Stimulated activated CD4-positive, alpha-beta T cell treated with anti-CD3 and anti-CD28 coated beads, Interleukin-15, amount 100 ng/mL, for 1 hour (primary cell): ENCODE measurements at places on chromosomes 12 and 14.
A peak's percentile ranks its signal among the peaks of the same experiment; 100 is the strongest.

GRCh38 chr12:65123435-65124063 is 2.4 kb upstream of the WIF1 start:
- no peak for DNase-seq

DNA sequence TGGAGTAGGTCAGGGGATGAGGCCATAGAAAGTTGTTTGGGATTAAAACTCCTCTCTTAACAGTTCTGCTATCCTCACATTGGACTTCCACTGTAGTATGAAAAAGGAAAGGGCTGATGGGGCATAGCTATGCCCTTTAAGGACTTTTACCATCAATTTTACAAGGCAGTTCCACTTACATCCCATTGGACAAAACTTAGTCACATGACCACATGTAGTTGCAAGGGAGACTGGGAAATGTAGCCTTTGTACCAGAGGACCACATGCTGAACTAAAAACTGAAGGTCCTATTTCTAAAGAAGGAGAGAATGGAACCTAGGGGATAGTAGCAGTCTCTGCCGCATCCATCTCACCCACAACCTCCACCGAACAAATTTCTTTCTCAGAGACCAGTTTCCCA is 6.8 kb upstream of the SLC5A8 start:
- DNase-seq: no peak

DNA sequence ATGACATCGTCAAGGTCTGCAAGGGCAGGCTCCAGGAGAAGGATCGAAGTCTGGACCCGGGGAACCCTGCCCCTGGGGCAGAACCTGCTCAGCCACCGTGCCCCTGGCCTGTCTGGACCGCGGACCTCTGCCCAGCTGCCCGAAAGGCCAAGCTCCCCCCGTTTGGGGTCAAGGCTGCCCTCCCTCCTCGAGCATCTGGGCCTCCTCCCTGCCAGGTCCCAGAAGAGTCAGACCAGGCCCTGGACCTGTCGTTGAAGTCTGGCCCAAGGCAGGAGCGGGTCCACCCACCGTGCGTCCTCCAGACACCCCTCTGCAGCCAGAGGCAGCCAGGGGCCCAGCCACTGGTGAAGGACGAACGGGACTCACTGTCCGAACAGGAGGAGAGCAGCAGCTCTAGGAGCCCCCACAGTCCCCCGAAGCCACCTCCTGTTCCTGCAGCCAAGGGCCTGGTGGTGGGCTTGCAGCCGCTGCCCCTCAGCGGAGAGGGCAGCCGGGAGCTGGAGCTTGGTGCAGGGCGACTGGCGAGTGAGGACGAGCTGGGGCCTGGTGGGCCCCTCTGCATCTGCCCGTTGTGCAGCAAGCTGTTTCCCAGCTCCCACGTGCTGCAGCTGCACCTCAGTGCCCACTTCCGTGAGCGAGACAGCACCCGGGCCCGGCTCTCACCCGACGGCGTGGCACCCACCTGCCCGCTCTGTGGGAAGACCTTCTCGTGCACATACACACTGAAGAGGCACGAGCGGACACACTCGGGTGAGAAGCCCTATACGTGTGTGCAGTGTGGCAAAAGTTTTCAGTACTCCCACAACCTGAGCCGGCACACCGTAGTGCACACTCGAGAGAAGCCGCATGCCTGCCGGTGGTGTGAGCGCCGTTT is 856 bp downstream of the ZBTB42 start:
- DNase-seq: no peak

DNA sequence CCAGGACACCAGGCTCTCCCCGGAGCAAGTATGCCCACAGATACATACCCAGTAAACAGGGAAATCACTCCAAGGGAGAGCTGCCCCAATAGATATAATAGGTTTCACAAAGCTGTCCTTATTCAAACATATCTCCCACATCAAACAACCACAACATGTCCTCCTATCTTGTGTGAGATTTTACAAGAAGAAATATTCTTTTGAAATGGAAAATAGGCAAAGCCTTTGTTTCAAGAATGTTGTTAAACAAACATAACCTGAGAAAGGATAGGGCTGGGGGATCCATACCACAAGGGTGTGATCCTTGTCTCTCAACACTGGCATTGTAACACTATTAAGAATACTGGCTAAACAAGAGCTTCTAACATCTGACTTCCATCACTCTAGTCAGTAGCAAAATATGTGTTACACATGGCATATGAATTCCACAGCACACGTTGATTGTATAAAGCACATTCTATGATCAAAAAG is 32.9 kb downstream of the LGR5 start:
- DNase-seq: no peak

DNA sequence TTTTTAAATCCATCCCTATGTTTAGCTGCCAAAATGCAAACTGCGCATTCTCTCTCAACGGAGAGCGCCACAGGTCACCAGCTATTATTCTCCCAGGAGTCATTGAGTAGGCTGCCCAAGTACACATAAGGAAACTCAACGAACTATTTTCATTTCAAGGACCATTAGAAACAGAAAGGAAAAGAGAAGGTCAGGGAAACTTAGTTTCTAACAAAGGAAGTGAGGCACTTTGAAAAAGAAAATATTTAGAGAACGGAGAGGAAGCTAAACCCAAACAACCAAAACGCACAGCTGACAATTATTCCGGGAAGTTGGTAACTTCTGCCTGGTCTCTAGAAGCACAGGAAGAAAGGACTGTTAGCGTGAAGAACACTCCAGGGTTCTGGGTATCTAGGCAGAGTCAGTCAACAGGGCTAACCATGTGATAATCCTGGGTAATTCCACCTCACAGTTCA is 23.5 kb downstream of the GPHB5 start:
- no peak for DNase-seq

- DNase-seq: no peak
These were observed 9.8 kb downstream of the CTDSP2 start for GRCh38 chr12:57836442-57837375.

DNA sequence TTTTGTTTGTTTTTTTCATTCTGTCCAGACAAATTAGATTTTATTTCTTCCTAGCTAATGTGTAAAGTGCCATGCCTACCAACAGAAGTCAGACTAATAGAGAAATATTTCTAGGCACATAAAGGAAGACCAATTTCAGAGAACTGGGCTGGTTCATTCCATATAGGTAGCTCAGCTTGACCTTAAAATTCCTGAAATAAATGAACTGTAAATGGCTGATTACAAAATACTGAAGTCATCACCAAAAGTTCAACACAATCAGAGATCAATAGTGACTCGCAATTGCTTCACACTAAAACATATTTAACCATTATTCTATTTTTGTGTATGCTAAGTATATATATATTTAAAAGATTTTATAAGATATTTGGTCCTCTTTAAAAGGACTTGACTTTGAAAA is 34.2 kb downstream of the PTPRB start:
- DNase-seq: no peak

DNA sequence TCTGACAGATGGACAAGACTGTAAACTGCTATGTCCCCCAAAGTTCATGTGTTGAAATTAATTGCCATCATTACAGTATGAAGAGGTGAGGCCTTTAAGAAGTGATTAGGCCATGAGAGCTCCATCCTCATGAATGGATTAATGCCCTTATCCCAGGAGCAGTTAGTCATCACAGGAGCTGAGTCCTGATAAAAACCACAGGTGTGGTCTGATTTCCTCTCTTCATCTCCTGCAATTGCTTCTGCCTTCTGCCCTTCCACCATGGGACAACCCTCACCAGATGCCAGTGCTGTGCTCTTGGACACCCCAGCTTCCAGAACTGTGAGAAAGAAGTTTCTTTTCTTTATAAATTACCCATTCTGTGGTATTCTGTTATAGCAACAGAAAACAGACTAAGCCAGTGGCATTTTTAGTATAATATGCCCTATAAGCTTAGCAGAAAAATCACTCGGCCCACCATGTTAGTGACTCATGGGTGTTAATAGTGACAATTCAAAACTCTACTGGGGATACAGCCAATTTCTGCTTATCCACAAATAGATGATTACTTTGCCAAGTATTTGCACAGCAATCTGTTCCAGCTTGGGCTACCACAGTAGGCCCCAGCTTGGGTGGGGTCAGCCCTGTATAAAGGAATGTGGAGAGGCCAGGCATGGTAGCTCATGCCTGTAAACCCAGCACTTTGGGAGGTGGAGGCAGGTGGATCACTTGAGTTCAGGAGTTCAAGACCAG is 129.0 kb upstream of the BCL2L14 start:
- DNase-seq: no peak

GRCh38 chr14:105420974-105421674 is 1.5 kb downstream of the MTA1 start:
- no peak for DNase-seq

- no peak for DNase-seq
These were observed 63.5 kb downstream of the NINJ2 start for GRCh38 chr12:599756-600155.

DNA sequence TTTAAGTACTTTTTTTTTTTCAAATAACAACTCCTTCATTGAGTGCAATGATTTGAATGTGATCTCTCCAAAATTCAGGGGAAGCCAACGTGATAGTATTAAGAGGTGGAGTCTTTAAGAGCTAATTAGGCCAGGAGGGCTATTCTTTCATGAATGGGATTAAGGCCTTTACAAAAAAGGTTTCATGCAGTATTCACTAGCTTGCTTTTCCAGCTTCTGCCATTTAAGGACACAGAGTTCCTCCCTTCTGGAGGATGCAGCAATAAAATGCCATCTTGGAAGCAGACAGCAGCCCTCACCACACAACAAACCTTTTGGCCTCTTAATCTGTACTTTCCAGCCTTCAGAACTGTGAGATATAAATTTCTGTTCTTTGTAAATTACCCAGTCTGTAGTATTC is 586.8 kb upstream of the LMO3 start:
- no peak for DNase-seq

DNA sequence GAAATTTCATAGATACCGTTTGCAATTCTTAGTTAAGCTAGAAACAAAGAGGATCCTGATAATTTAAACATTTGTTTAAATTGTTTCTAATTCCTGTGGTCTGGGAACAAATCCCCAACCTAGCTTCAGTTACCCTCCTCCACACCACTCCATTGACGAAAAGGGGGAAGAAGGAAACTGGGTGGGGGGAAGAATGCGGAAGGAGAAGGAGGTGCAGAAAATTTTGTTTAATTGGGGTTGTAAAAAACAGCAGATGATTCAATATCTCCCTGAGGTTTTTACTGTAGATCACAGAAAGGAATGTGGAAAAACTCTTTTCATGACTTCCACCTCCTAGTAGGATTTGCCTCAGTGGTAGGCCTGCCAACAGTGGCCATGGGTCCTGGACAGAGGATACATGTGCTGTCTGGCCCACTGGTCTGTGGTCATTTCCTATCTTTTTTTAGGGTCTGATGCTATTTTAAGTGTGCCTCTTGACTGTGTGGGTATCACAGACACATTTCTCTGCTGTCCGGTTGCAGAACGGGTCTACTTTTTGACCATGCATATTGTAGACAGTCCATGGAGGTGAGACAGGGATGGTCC is 122.9 kb upstream of the PCED1B start:
- DNase-seq: no peak

- DNase-seq: no peak
These were observed 880.9 kb downstream of the NRXN3 start for GRCh38 chr14:79050787-79051727.

- no peak for DNase-seq
These were observed 3.1 kb downstream of the C14orf180 start for GRCh38 chr14:104582662-104583061.

- no peak for DNase-seq
These were observed 63.4 kb upstream of the FUT8 start for GRCh38 chr14:65349100-65349499.

GRCh38 chr14:34794217-34794616 is 79.8 kb upstream of the CFL2 start:
- no peak for DNase-seq

GRCh38 chr14:65419593-65420252 is 7.2 kb downstream of the FUT8 start:
- DNase-seq: no peak

GRCh38 chr12:93573552-93574223 is 1.2 kb downstream of the SOCS2 start:
- no peak for DNase-seq

- peak; percentile 84 for DNase-seq
These were observed 20.1 kb upstream of the CCDC63 start for GRCh38 chr12:110826592-110827200.

- DNase-seq: no peak
These were observed 657.1 kb downstream of the TMTC2 start for GRCh38 chr12:83343767-83344166.

DNA sequence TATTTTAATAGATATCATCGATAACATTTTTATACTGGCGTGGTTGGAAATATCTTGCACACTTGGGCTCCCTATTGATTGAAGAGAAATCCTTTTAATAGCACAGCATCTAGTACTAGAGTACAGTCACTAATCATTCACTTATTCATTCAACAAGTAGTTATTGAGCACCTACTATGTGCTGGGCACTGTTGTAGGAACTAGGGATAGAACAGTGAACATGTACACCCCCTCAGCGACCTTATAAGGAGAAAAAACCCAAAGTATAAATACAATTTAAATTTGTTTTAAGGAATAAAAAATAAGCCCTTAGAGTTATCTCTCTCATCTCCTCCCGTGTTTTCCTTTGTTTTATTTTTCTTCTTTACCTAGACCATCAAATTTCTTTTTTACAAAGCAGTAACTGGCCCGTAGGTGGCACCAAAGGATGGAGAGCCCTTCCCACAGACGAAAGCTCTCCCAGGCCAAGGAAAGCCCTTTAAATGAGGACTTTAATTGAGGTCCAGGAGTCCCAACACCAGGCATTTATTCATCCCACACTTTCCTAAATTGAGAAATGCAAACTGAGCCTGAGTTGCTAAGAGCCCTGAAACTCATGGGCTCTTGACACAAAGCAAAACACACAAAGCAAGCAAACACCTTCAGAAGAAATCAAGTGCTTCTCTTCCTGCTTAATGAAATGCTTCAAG is 29.0 kb downstream of the PEBP1 start:
- no peak for DNase-seq

GRCh38 chr14:55697414-55697861 is 117.4 kb downstream of the KTN1 start:
- no peak for DNase-seq

DNA sequence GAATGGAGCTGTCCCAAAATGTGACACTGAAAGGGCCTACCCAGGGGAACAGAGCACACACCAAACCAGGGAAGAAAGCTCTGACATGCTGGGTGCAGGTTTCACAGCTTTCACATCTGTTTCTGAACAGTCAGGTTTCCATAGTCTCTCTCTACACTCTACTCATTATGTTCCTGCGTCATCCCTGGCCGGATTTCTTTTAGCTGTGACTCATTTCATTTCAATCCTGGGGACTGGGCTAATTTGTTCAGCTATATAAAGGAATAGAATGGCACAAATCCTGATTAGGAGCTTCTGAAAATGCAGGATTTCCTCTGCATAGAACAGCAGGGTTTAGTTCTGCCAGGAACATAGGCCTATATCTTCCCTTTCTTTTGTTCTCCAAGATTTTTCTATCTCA is 649.8 kb downstream of the RPS29 start:
- no peak for DNase-seq

DNA sequence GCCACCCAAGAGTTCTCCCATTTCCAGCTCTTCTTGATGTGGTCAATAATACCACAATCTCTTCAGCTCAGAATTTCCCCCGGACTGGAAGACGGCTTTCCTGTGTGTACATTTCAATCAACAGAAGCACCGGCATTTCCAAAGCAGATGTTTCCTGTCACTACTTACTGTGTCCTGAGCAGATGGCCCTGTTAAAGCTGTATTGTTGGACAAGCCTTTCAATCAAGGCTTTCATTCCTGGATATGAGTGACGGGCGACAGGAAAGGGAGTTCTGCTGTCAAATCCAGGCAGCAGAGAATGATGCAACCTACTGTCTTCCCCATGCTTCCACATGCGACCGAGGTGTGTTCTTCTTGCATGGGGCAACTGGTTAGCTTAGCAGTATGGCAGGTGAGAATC is 76.4 kb upstream of the CCDC60 start:
- DNase-seq: no peak
